ENCODE measurements at places on chromosomes 6 and 20. TPM values are rescaled to one million over a fixed set of nuclear protein-coding genes. Genes with fewer than 3 reads are reported as not detected.

- DNase-seq = no peak
These were observed 23.2 kb downstream of the ID4 start for GRCh38 chr6:19860235-19860877.

DNA sequence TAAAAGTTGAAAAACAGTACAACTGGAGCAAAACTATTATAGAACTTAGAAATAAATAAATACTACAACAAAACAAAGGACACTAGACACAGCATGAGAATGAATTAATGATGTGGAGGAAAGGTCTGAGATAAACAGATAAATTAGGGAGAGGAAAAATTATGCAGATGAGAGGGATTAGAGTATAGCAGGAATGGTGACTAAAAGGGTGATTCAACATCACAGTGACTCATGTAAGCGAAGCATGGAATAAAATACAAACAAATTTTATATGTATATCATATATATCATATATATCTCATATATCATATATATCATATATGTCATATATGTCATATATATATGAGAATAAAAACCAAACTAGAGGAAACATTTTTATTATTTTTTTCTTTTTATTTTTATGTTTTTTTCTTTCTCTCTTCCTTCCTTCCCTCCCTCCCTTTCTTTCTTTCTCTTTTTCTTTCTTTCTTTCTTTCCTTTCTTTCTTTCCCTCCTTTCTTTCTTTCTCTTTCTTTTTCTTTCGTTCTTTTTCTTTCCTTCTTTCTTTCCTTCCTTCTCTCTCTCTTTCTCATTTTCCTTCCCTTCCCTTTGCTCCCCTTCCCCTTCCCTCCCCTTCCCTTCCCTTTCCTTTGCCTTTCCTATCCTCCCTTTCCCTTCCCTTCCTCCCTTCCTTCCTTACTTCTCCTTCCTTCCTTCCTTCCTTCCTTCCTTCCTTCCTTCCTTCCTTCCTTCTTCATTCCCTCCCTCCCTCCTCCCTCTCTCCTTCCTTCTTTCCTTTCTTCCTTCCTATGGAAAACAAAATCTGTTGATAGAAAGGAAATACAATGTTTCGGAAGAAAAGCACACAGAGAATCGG is 1014.6 kb downstream of the GRIK2 start:
- no peak for DNase-seq

DNA sequence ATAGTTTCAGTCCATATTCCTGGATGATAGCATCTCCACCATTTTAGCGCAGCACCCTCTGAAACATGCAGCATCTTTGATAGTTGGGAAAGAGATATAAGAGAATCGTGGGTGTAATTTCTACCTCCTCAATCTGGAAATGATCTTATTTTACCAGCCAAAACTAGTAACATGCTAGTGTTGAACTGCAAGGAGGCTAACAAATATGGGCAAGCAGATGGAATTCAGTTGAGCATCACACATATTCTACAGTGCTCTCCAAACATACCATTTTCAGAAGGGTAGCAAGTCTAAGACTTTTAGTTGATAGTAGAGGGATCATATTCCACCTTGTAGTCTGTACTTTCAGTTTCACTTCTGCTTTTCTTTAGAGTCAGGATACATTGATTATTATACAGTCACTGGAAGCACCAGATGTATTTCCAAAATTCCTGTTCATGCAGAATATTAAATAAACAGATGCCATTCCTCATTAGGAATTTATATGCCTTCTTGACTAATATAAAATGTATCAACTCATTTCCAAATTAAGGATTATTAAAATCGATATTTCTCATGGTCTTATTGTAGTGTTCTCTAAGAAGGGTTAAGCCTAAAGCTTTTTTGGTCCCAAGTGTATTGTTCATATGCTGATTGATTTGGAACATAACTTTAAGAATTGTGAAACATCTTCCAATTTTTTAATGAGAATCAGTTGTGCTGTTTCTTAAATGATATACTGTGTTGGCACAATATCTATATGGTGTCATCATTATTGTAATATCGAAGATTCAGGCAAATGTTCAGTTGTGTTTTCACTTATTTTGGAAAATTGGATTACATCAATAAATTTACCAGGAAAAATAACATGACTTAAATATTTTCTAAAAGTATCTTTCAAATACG is 362.0 kb downstream of the CENPW start:
- no peak for DNase-seq

DNA sequence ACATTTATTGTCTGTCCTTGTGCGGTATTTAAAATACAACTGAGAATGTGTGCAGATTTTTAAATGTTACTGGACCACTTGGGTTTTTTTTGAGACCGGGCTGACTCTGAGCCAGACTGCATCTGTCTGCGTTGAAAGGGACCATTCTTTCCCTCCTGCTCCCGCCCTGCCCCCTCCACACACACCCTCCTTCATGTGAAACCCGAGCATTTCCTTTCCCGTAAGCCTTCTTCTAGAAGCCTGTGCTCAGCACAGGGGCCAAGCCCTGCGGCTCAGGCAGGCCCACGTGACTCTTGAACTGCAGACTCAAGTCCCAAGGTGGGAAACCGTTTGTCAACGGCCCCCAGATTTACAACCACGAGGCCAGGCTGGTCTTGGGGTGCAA is 82.7 kb upstream of the FOXC1 start:
- peak; percentile 75 for DNase-seq

The MLN gene
- polyA plus RNA-seq = 1.4 TPM
